ENCODE measurements at places on chromosomes 16 and 17.
A peak's percentile ranks its signal among the peaks of the same experiment; 100 is the strongest.

DNA sequence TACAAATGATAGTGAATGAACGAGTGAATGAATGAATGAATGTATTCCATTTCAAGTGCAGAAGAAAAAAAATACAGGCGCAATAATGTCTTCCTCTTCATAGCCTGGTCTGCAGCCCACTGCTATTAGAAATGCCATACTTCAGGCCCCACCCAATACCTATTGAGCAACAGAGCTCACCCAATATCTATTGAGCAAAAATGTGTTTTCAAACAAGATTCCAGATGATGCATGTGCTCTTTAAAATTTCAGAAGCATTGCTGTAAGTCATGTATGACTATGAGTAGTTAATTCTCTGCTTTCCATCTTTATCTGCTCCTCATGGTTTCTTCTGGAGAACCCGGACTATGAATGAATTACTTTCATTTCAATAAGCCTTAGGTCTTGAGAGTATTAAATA is 308.2 kb downstream of the XYLT1 start:
- no peak for DNase-seq

DNA sequence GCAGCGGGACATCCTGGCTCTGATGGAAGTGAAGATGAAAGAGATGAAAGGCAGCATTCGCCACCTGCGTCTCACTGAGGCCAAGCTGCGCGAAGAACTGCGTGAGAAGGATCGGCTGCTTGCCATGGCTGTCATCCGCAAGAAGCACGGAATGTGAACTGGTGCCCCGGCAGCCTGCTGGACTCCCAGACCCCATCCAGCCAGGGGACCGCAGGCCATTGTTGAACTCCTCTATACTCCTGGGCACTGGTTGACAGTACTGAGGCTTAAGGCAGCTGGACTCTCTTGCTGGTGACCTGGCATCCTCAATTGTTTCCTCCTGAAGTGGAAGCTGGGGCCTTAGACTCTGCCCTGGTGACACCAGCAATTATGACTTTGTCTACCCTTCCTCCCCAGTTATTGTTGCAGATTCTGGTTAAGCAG is 1.2 kb downstream of the THAP11 start:
- DNase-seq = no peak

DNA sequence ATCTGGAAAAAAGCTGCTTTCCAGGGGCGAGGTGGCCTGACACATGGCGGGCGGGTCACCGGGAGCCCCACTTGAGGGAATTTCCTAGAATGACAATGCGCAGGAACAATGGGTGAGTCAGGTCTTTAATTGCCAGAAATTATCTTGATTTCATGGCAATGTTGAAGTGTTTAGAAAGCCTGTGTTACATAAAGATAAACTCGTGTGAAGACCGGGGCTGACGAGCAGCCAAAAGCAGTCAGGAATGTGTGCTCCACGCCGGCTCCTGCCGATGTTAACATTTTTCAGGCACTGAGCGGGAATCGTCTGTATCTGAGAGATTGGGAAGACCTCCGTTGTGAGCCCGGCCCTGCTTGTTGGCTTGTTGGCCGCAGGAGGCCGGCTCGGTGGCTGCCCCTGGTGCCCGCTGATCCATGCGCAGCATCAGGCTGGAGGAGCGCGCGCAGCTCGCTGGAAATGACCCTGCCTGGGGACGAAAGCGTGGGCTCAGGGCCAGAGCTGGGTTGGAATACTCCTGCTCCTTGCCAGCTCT is 353.1 kb downstream of the FOXL1 start:
- peak; percentile 93 for DNase-seq

- peak; percentile 66 for DNase-seq
These were observed 1.8 kb downstream of the ZNF23 start for GRCh38 chr16:71460236-71460635.

- DNase-seq = peak; percentile 92
These were observed 15.7 kb downstream of the ETV4 start for GRCh38 chr17:43530288-43531081.

- peak; percentile 83 for DNase-seq
These were observed 77.0 kb downstream of the MYH13 start for GRCh38 chr17:10295728-10296343.

DNA sequence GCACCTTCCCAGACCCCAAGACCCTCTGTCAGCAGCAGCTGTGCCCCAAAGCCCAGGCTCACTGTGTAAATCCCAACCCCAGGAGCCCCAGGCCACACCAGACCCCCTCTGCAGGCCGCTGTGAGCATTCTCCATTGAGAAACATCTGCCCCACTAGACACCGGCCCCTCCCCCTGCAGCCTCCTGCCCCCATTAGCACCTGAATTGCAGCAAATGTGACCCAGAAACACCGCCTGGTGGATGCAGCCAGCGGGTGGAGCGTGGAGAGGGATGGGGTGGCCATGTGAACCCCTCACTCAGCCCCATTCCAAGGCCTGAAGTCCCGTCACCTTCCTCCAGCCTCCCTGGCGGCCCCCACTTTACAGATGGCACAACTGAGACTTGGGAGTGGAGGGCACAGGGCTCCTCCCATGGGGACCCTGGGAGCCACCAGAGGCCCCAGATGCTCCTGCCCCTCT is 2.2 kb downstream of the UBALD1 start:
- no peak for DNase-seq

DNA sequence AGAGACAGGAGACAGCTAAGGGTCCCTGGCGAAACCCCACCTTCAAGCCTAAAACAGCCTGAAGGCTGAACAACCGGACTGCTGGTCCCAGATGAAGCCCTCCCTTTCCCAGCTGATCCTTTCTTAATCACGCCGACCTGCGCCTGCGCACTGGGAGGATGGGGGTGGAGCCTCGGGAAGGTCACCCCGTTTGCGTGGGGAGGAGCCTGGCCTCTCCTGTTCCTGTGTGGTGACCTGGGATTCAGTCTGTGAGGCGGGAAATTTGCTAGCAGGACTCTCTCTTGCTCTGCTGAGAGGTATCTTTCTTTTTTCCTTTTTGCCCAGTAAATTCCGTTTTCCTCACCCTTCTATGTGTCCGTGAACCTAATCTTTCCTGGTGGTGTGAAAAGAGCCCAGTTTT is 9.6 kb downstream of the FAM20A start:
- DNase-seq = no peak

DNA sequence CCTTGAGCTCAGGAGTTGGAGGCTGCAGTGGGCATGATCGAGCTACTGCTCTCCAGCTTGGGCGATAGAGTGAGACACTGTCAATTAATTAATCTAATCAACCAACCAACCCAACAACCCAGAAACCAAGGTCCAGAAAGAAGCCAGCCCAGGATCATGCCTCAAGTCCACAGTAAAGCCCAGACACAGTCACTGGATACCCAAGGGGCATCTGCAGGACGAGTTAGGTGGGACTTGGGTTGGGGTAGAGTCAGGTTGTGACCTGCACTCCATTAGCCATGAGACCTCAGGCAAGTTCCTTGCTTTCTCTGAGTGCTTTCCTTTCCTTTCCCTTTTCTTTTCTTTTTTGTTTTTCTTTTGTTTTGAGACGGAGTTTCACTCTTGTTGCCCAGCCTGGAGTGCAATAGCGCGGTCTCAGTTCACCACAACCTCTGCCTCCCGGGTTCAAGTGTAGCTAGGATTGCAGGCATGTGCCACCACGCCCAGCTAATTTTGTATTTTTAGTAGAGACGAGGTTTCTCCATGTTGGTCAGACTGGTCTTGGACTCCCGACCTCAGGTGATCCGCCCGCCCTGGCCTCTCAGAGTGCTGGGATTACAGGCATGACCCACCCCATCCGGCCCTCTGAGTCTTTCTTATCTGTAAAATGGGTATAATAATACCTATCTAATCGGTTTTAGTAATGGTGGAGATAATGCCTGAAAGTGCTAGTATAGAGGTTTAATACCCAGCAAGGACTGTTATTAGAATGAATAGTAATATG is 3.5 kb upstream of the HSD17B1 start:
- no peak for DNase-seq

- no peak for DNase-seq
These were observed 176.6 kb upstream of the SDK2 start for GRCh38 chr17:73820686-73821448.

DNA sequence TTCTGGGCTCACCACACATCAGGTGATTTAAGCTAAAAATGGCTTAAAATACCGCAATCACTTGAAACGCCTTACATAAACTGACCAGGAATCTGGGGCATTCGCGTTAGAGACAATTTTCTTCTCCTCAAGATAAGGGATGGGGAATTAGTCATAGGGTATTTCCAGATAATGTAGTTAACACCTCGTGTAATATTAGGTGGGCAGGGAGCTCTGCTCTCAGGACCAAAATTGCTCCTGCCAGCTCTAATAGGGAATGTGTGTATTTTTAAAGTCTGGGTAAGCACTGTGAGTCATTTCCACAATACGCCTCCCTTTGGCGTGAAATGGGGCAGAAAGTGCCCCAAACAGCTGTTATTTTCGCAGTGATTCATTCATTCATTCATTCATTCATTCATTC is 408.6 kb downstream of the MAF start:
- no peak for DNase-seq

DNA sequence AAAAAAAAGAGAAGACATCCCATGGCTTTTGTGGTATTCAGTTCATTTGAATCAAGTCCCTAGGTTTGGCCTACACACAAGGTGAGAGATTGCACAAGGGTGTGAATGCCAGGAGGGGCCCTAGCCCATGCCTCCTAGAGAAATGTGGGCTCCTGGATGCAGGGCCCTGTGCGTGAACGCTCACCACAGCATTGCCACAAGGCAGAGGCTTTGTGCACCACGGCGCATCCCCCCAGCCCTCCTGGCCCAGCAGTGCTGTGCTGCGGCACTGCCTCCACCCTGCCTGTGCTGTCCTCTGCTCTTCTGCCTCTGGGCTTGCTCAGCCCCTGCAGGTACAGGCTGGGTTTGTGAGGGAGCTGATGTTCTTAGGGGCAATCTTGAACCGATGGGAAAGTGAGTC is 80.9 kb upstream of the MED9 start:
- DNase-seq = no peak
